ENCODE measurements at places on chromosomes 5 and 9. TPM values are rescaled to one million over a fixed set of nuclear protein-coding genes. Genes with fewer than 3 reads are reported as not detected.

IFNA21 gene
- not detected for total RNA-seq

PTGS1 gene
- 49.8 TPM for total RNA-seq

GRCh38 chr9:2180154-2180553 is 165.0 kb downstream of the SMARCA2 start:
- no peak for DNase-seq

- no peak for DNase-seq
Measured at GRCh38 chr5:83388608-83389007, 82.9 kb upstream of the VCAN start.

DNA sequence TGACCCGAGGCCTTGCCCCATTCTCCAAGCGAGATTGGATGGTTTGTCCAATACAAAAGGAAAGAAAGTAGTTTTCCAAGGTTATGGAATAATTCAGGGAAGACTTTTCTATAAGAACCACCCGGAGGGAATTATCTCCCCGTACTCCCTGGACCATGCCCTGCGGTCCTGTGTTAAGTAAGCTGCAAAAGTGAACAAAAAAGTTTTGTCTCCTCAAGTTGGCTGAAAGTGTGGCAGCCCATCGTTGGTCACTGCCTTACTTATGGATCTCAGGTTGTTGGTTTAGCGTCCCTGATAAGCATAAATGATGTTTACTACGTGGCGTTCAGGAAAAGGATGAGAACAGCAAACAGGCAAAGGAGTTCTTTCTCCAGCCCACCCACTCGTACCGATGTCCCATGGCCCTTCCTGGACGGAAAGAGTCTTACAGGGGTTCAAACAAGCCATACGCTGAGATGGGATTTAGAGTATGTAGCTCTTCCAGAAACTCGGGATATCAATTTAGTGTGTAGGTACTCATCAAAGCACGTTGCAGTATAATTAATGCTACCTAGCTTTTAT is 413 bp upstream of the AUH start:
- DNase-seq: no peak

DNA sequence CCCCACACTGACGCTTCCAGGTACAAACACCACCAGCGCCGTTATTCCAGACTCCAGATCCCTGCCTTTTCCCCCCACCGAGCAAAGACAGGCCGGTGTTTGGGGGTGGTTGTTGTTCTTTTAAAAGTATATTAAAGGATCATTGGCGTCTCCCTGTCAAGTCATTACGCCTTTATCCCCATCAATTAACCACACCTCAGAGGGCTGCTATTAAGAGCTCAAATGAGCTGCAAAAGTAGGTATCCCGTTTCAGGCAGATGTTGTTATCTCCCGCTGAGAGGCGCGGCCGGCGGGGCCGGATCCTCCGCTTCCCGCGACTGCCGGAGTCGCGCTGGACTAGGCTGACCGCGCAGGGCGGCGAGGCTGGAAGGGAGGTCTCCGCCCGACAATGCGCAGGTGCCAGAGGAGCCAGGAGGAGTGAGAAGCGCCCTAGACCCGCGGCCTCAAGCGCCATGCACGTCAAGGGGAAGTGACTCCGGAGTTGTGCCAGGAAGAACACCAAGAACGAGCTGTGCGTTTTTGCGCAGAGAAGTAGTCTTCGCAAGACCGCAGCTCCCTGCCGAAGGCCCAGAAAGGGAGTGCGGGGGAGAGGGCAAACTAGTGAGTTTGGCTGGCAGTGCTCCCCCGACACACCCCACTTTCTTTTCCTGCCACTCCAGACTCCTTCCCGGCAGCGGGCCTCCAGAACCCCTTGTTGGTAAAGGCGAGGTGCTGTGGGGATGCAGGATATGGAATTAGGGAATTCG is 8.2 kb downstream of the NR2F1-AS1 start:
- DNase-seq: no peak

- DNase-seq: no peak
Measured at GRCh38 chr5:34604119-34604675, 51.9 kb upstream of the RAI14 start.

GRCh38 chr5:107217721-107218130 is 453.0 kb downstream of the EFNA5 start:
- no peak for DNase-seq

DNA sequence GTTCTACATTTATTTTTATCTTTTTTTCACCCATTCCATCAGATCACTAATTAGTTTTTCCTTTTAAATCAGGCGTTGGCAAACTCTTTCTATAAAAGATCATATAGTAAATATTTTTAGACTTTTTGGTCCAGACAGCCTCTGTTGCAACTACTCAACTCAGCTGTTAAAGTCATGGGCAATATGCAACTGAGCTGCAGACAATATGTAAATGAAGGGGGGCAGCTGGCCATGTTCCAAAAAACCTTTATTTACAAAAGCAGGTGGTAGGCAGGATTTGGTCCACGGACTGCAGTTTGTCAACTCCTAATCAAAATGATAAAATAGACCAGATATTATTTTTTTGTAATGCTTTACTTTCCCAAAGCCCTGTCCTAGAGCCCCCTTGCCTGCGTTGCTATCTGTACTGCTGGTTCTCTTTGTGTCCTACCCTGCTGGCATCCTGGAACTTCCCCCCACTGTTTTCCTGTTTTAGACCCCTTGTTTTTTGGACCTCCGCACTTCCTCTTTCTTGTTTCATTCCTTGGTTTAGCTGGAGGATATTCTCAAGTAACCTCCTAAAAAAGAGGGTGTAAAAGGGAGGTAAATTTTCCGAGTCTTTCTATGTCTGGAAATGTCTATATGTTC is 24.7 kb upstream of the TNFSF8 start:
- DNase-seq: no peak
